ENCODE measurements at places on chromosomes 12 and 14.

DNA sequence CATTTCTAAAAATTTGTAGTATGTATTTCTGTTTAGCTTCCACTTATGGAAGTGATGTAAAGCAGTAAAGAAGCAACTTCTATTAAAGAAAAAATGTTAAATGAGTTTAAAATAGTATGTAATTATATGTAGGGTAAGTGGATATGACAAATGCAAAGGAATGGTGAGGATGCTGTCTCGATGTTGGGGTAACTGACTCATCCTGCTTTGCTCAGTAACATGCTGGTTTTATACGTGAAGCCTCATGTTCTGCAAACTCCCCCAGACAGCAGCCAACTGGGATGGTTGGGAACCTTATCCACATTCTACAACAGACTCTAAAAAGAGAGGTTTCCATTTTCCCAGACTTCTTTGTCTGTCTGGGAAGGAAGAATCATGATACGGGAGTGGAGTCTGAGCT, 1006.4 kb upstream of the TMEM132C start:
- H3K27ac ChIP-seq, result no peak overlapping the region
- no peaks in the 10 kb centered on the region for H3K36me3 ChIP-seq
- H3K27me3 ChIP-seq, result no peaks in the 10 kb centered on the region
- no peaks in the 10 kb centered on the region for H3K4me1 ChIP-seq
- H3K4me3 ChIP-seq, result no peak overlapping the region

- no peaks in the 10 kb centered on the region for H3K36me3 ChIP-seq
- no peak overlapping the region for H3K4me3 ChIP-seq
- peaks cover 22% of the 10 kb centered on the region for H3K27me3 ChIP-seq
- peaks cover 9% of the 10 kb centered on the region for H3K4me1 ChIP-seq
- DNase-seq, result no peak
- H3K27ac ChIP-seq, result no peak overlapping the region
Observed at GRCh38 chr12:88578276-88579160, 1.8 kb downstream of the KITLG start.

DNA sequence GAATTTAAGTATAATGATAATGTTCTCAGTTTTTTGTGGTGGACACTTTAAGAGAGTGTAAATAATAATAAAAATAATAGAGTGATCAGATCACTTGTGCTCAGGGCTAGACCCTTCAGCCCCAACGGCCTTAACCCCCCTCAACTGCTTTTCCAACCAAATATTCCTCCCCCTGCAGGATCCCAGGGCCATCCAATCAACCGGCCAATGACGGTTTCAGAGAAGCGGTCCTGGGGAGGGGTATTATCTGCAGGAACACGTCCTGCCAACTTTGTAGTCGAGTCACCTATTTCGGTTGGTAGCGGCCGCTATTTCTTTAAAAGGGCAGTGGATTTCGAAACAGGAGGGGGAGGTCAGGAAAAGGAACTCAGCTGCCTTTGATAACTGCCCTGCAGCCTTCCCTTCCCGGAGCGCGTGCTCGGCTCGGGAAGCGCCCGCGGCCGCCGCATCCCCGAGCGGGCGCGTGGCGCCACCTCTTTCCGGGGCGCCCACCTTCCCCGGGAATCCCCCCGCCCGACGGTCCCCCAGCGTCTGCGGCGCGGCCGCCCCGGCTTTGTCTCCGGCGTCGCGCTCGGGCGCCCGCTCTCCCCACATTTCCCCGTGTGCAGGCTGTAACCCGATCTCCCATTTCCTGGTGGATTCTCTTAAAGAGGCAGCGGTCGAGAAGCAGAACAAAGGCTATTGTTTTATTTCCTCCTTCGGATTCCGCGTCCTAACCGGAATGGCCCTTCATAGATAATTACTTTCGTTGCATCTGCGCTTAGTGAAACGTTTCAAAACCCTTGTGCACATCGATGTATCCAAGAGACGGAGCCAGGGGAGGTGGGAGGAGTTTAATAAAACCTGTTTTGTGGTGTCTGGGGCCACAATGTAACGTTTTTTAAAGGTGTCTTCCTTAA, 711 bp upstream of the ETV6 start:
- peak overlapping the region; percentile 98 for H3K27ac ChIP-seq
- H3K36me3 ChIP-seq, result peaks cover 15% of the 10 kb centered on the region
- H3K4me3 ChIP-seq, result peak overlapping the region; percentile 95
- peak; percentile 64 for DNase-seq

DNA sequence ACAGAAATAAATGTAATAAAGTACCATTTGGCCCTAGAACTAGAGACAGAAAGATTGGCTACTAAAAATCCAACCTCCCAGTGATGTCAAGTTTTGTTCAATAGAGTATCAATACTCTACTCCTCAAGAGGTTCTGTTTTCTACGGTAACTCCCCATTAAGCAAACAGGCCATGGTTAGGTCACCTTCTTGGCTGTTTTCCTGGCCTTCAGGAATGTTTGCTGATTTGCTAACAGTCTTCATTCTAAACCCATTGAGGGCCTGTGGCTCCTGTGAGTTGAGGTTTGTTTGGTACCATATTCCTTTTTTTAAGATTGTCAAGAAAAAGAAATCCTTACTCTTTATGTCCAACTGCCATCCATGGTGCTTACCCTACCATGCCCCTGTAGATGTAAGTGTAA, 1022.0 kb upstream of the TMEM132C start:
- no peaks in the 10 kb centered on the region for H3K36me3 ChIP-seq
- H3K27ac ChIP-seq, result no peak overlapping the region
- no peak for DNase-seq
- no peaks in the 10 kb centered on the region for H3K4me1 ChIP-seq
- H3K4me3 ChIP-seq, result no peak overlapping the region

GRCh38 chr14:103846097-103846496, 1.3 kb downstream of the PPP1R13B start:
- H3K27ac ChIP-seq, result peak overlapping the region; percentile 63
- no peaks in the 10 kb centered on the region for H3K27me3 ChIP-seq
- H3K4me1 ChIP-seq, result peaks cover 12% of the 10 kb centered on the region
- DNase-seq, result no peak
- H3K36me3 ChIP-seq, result peaks cover 6% of the 10 kb centered on the region

DNA sequence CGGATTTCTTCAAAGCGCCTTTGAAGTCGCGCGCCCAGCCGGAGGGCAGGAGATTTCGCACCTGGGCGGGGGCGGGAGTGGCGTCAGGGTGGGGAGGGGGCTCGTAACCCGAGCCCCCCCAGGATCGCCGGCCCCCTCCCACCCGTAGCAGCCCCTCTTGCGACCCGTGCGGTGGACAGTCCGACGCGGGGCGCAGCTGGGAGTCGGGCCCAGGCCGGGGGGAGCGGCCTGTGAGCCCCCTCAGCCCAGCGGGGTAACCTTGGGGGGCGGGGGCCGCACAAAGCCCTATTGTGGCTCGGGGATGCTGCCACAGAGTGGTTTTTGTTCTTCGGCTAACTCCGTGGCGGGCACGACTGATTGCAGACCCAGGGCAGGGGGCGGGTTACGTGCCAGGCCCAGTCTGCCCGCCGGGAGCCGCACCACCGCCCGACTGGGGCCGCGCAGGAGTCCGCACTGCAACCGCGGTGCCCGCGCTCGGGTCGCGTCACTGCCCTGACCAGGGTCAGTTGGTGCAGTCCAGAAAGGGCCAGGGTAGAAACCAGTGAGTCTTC, 4.2 kb upstream of the AAAS start:
- peaks cover 19% of the 10 kb centered on the region for H3K27me3 ChIP-seq
- peaks cover 7% of the 10 kb centered on the region for H3K36me3 ChIP-seq
- H3K4me3 ChIP-seq, result peak overlapping the region; percentile 93
- peak; percentile 34 for DNase-seq
- peak overlapping the region; percentile 41 for H3K27ac ChIP-seq
- H3K4me1 ChIP-seq, result peaks cover 31% of the 10 kb centered on the region

GRCh38 chr14:74542056-74542685, 48.6 kb downstream of the ISCA2 start:
- H3K27ac ChIP-seq, result no peak overlapping the region
- no peaks in the 10 kb centered on the region for H3K4me1 ChIP-seq
- no peak overlapping the region for H3K4me3 ChIP-seq
- no peak for DNase-seq
- H3K36me3 ChIP-seq, result no peaks in the 10 kb centered on the region
- peaks cover 6% of the 10 kb centered on the region for H3K27me3 ChIP-seq

DNA sequence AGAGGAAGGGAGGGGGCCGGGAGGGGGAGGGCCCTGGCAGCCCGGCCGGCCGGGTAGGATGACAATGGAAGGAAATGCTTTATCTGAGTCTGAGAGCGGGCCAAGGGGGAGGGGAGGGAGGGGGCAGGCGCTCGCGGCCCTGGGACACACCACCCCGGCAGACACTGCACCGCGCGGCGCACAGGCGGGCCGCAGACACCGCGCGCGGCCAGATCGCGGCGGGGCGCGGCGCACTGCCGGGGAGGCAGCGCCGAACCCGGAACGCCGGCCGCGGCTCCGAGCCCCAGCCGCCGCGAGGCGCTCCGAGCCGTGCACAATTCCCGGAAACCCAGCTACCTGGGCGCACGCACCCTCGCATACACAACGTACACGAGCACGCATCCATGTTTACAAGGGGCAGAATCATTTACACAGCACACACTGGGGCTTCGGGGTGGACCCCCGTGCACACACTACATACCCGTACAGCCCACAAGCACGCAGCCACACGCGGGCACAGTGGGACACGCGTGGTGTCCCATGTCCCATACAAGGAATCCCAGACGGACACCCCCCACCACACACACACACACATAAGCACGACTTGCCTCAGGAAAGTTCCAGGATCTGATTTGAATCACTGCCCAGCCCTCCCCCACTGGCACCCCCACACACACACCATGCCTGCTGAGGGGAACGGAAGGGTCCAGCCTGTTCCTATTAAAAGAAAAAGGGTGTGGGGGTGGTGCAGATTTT, at the start of gene HDAC7:
Gene HDAC7 (minus strand): TSS at position 8 of the 735 bp plus-strand sequence. CDS start 118 bp downstream, outside the sequence.
- H3K27me3 ChIP-seq, result no peaks in the 10 kb centered on the region
- H3K4me1 ChIP-seq, result peaks cover 65% of the 10 kb centered on the region
- DNase-seq, result peak; percentile 57
- H3K36me3 ChIP-seq, result peaks cover 9% of the 10 kb centered on the region

DNA sequence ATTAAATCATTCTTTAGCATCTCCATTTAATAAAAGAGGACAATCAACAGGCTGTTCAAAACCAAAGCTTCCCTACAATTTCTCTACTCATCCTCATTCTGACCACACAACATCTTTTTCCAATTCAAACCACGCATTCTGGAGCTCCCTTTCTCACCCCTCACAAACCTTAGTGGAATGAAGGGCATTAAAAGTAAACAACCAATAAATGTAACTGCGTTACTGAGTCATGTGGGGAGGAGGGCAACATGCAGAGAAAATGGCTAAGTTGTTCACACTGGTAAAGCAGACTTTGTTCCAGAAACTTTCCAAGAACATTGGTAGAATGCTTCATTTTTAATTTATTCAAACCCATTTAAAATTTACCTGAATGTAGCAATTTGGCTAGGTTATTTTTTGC, 19.6 kb downstream of the SOX5 start:
- no peaks in the 10 kb centered on the region for H3K27me3 ChIP-seq
- peaks cover under 1% of the 10 kb centered on the region for H3K4me1 ChIP-seq
- H3K36me3 ChIP-seq, result no peaks in the 10 kb centered on the region
- H3K4me3 ChIP-seq, result no peak overlapping the region

DNA sequence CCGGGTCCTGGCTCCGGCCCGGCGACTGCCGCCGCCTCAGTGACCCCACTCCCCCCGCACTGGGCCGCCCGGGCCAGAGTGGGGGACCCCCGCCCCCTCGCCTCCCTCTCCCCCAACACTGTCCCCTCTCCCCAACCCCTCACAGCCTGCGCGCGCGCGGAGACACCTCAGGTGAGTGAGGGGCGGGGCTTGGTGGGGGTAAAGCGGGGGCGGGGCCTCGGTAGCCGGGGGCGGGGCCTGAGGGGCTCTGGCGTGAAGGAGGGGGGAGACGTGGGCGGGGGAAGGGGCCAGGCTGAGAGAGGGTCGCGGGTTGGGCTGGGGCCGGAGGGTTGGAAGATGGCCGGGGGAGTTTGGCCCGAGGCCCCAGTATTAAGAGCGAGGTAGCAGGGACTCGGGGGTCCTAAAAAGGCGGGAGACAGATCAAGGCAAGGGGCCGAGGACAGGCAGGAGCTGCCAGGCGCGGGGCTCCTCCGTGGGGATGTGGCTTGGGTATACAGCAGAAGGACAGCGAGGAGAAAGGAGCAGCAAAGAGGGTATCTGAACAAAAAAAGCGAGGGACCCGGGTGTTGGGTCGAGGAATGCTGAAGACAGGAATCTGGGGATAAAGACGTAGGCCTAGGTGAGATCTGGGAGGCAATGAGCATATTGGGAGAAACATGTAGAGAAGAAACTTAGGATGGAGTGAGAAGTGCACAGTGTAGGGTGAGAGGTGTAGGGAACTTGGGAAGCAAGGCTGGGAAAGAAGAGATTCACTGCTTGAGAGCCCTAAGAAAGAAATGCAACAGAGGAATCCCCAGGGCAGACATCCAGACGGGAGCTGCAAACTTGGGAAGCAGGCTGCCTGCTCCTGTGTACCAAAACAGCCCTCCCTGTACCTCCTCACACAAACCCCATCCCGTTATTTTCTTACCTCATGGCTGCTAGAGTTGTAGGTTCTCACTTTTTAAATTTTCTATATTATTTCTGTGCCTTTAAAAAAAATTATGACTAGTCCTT, 10.8 kb downstream of the SUOX start:
- DNase-seq, result peak; percentile 71
- H3K27ac ChIP-seq, result peak overlapping the region; percentile 79
- H3K36me3 ChIP-seq, result peaks cover 2% of the 10 kb centered on the region
- H3K27me3 ChIP-seq, result no peaks in the 10 kb centered on the region
- H3K4me1 ChIP-seq, result peaks cover 9% of the 10 kb centered on the region

DNA sequence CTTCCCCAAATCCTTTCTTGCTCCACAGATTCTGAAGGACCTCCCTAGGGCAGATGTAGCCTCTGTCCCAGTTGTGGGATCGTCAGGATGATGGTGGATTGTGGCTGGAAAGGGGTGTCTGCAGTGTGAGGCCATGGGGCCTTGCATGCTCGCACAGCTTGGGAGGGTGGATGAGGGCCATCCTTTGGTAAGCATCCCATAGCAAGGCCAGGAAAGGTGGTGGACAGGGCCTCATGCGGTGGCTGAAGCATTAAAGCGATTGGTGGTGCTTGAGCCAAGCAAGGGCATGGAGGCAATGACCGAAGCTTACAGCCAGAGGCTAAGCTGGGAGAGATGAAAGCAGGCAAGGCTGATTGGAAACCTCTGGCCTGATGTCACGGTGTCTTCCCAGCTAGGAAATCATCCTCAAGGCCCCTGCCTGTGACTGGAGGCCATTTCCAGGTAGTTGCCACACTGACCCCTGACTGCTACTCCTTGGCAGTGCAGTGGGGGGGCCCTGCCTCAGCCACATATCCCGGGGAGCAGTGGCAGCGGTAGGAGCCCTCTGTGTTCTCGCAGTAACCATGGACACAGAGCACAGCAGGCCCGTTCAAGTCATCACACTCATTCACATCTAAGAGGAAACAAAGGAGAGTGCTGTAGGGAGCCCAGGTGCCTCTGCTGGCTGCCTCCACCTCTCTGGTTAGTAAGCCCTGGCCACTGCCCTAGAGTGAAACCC, 7.0 kb downstream of the ISCA2 start:
- no peak for DNase-seq
- H3K4me3 ChIP-seq, result no peak overlapping the region
- no peaks in the 10 kb centered on the region for H3K27me3 ChIP-seq
- peaks cover 3% of the 10 kb centered on the region for H3K4me1 ChIP-seq
- no peak overlapping the region for H3K27ac ChIP-seq

GRCh38 chr12:58030566-58031279, 89.4 kb downstream of the ATP23 start:
- no peak overlapping the region for H3K4me3 ChIP-seq
- no peaks in the 10 kb centered on the region for H3K36me3 ChIP-seq
- peaks cover 3% of the 10 kb centered on the region for H3K27me3 ChIP-seq
- no peaks in the 10 kb centered on the region for H3K4me1 ChIP-seq
- no peak for DNase-seq
- no peak overlapping the region for H3K27ac ChIP-seq
